B cell (primary cell): ENCODE measurements at places on chromosomes 12 and 14.
A peak's percentile ranks its signal among the peaks of the same experiment; 100 is the strongest.

DNA sequence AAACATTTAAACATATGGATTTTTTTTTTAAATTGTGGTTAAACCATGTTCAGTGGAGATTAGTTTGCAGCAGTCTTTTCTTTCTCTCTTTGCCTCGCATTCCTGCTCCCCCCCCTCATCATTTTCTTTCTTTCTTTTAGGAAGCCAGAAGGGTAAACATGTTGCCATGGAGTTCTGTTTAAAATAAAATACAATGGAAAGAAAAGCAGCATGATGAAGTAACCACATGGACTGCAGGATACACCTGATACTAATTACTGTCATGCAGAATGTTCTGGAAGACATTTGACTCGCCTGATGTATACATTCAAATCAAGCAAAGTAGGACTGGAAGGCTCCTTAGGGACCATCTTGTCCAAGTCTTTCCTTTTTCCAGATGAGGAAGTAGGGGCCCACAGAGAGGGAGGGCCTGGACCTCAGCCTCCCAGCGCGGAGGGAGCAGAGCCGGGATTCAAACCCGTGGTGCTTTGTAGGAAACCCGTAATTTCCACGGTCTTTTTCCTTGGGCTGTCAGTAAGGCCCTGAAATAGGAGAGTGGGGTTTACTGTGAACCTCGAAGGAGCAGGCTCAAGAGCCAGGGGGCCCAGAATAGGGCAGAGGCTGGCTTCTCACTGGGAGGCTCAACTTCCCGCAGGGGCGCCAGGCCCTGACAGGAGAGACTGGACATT, 2.4 kb upstream of the MEG3 start:
- no peak for DNase-seq

DNA sequence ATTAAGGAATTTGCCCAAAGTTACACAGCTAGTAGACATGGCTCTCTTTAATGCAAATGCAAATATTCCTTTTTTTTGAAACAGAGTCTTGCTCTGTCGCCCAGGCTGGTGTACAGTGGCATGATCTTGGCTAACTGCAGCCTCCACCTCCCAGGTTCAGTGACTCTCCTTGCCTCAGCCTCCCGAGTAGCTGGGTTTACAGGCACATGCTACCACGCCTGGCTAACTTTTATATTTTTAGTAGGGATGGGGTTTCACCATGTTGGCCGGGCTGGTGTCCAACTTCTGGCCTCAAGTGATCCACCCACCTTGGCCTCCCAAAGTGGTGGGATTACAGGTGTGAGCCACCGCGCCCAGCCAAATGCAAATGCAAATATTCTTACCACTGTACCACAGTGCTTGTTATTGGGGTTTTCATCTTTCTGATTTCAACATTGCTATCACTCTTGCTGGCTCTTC, 24.5 kb upstream of the HIGD1C start:
- no peak for DNase-seq

DNA sequence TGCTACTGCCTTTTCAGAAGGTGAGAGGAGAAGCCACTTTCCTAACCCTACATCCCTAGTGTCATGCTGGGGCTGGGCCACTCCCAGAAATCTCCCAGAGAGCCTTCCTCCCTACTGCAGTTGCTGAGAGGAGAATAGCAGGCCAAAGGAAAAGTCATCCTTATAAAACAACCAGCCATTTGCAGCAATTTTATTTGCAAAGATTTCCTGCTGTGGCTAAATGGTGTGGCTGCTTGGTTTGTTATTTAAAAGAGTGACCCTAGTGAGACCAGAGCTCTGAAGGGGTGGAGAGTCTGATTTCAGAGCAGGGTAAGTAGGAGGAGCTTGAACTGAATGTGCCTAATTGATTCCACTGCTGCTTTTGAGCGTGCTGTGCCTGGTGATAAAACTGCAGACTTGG, 232.0 kb downstream of the GRIN2B start:
- no peak for DNase-seq

DNA sequence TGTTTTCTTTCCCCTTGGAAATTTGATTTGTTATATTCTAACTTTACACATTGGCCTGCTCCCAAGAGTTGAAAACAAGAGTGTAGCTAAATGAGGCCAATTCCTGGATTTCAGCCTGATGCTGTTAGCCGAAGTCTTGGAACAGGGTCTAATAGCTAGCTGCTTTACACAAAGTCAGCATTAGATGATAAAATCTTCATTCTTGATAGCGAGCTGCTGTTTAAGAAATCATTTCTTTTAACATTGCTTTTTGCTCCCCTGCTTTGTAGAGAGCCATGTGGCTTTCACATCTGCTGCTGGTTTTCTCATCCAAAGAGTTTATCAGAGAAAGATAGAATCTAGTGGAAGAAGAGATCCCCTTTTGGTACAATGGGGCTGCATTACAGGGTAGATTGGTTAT, 22.3 kb downstream of the FBXW8 start:
- DNase-seq: no peak

DNA sequence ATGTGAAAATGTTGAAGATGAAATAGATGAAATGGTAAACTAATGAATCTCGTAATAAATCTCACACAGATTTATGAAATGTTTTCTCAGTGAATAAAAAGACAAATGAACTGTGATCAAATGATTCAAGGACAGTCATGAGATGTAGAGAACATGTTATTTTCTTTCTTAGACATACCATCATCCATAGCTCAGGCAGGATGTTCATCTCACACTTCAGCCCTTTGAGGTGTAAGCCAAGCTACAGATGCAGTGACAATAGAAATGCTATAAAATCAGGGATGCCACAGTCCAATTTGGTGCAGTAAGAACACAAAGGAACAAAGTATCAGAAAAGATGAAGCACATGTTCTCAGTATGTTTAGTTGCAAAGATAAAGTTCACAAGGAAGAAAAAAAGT, 242.7 kb upstream of the KRR1 start:
- no peak for DNase-seq

GRCh38 chr12:41605545-41606305, 417.6 kb downstream of the PDZRN4 start:
- DNase-seq: no peak

GRCh38 chr14:104370256-104370870, 209.2 kb upstream of the C14orf180 start:
- DNase-seq: no peak

DNA sequence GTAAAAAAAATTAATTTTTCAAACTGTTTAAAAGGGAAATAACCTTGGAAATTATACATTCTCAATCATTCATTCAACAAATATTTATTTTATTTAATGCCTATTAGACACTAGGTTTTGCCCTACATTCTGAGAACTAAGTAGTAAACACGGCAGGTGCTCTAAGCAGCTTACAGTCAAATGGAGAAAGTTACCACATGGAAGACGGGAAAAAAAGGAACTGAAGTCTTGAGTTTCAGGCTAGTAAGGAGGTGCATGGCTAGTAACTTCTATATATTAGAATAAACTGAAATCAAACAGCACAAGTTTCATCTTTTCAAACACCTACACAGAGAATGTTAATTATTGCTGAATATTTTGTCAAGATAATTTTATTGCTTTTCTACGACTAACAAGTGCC, 52.9 kb downstream of the C12orf42 start:
- peak; percentile 35 for DNase-seq

- DNase-seq: no peak
These were observed 38.2 kb upstream of the GSG1 start for GRCh38 chr12:13141686-13142085.

GRCh38 chr12:124036171-124036598, 63.2 kb downstream of the ZNF664 start:
- DNase-seq: no peak

GRCh38 chr12:107320929-107321631, 227.7 kb upstream of the CRY1 start:
- peak; percentile 37 for DNase-seq

DNA sequence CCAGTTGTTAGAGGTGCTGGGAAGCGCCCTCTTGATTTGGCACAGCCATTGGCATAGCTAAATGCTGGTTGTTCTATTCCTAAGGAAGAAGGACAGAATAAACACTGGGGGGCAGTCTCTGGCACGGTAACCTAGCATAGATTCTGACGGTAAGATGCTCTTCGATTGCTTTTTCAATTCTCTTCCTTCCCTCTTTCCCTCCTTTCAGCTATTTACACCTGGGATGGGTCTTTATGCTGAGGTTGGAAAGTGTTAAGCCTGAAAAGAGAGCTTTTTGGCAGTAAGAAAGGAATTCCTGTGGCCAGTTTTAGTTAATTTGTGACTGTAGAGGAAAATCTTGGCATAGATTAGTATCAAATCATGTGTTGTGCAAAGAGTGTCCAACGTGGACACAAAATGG, 162.8 kb downstream of the SNAPC1 start:
- peak; percentile 70 for DNase-seq

DNA sequence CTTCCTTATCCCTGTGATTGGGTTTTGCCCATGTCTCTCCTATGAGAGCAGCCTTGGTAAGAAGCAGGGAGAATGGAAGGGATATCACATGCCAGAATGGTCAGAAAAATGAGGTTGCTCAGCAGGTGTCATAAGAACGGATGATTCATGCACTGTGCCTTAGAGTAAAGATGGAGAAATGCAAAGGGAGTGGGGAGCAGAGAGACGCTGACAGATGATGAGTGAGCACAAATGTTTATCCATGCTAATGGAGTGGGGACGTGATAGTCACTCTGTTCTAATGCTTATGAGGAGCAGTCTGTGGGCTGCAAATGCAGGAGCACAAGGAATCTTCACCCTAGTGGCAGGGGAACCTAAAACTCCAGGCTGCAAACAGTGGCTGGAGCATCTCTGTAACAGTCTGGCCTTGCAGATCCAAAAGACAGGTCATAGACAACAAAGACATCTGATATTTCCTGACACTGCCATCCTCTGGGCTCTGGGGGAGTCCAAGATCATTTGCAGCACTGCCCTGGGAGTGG, 243.2 kb downstream of the CACNA1C start:
- no peak for DNase-seq

DNA sequence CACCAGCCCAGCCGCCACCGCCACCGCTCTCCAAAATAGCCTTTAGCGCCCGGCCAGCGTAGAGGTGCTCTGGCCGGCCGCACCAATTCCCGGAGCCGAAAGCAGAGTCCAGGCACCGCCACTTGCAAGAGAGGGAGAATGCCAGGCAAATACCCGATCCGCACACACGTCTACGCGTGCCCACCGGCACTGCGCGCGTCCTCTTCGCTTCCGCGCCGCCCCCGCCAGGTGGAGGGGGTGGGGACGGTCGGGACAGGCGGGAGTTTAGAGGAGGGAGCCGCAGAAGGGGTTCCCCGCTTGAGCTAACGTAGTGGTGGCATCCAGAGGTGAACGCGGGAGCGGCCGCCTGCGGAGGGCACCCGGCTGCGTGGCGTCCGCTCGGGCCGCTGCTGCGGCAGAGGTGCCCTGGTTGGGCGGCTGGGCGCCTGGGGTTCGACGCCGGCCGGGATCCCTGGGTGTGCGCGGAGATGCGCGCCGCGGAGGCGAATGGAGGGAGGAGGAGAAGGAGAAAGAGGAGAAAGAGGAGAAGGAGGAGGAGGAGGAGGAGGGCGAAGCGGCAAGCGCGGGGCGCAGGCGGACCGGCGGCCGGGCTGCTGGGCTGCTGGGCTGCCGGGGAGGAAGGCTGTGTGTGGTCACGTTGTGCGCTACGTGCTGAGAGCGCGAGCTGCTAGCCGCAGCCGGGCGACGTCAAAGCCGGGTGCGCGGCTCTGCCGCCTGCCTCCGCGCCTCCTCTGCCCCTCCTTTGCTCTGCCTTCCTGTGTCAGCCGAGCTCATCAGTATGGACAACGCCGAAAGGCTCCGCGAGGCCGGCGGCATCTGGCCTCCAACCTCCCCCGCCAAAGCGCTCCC, at the start of gene MDGA2:
Gene MDGA2 (minus strand): TSS at position 140 of the 849 bp plus-strand sequence.
- peak; percentile 2 for DNase-seq

GRCh38 chr14:84750763-84751554, 779.0 kb upstream of the FLRT2 start:
- no peak for DNase-seq

DNA sequence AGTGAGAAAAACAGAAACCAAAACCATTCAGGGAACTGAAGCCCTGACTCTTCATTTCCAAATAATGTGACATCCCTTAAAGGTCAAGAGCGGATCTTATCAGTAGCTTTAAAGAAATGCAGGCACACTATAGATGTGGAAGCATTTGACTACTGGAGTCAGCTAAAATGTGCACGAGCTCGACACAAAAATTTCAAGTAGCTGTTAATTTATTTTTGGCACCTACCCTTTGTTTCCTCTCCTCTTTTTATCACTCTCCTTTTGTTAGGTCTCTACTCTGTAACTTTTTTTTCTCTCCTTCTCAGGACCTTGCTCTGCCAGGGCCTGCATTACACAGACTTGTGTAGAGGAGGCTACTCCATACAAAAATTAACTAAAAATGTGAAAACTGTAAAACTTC, 58.3 kb downstream of the FGD6 start:
- DNase-seq: no peak

GRCh38 chr12:1127021-1127420, 136.0 kb downstream of the ERC1 start:
- DNase-seq: no peak

DNA sequence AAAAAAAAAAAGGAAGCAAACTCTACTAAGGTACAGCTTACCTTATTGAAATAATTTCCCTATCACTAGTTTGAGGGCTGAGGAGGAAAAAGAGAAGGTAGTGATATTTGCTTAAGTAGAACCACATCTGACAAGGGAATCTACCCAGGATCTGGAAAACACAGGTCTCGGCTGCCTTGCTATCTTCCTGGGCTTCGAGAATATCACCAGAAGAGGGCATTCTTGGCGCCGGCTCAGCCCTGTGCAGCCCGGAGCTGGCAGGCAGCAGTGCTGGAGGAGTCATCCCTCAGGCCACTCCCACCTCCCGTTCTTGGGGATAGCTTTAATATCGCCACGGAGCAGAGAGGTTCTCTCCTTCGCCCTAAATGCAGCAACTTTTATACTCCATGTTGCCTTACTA, 1181.2 kb downstream of the VRK1 start:
- DNase-seq: no peak

DNA sequence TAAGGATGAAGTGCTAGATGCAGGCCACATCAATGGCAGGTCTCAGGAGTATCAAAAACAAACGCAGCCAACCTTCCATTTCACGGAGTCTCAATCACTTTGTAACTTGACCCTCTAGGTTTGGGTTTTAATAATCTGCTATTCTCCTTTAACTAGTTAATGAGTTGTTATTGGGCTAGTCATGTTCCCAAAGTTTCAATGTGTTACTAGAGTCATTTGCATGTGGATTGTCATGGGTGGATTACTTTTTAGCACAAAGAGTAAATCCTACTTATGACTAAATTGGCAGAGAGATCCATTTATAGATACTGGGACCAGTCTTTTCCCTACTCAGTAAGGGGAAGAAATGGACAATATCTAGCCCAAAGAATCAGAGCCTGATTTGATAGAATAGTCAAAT, 151.0 kb downstream of the BCAT1 start:
- DNase-seq: no peak
